ENCODE measurements at places on chromosomes 6 and 20.

GRCh38 chr6:128464790-128465189 lies 55.6 kb downstream of the PTPRK start:
- DNase-seq: no peak

- DNase-seq: no peak
Measured at GRCh38 chr20:20223981-20224380, 143.9 kb upstream of the INSM1 start.

DNA sequence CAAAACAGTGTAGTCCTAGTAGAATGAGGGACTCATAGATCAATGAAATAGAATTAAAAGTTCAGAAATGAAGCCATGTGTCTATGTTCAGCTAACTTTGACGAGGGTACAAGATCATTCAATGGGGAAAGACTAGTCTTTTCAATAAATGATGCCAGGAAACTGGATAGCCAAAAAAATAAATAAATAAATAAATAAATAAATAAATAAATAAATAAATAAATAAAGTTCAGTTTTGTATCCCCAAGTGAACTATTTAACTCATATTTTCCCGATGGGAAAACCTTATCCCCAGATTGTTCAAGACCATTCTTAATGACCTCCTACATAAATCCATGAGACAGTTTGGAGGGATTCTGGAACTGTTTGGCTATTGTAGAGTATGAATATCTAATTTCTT lies 277.1 kb upstream of the EYS start:
- DNase-seq: no peak

- DNase-seq: no peak
Measured at GRCh38 chr6:13032566-13032965, 295.8 kb downstream of the TBC1D7 start.

- DNase-seq: no peak
Measured at GRCh38 chr20:19735446-19735845, 22.6 kb upstream of the RIN2 start.

DNA sequence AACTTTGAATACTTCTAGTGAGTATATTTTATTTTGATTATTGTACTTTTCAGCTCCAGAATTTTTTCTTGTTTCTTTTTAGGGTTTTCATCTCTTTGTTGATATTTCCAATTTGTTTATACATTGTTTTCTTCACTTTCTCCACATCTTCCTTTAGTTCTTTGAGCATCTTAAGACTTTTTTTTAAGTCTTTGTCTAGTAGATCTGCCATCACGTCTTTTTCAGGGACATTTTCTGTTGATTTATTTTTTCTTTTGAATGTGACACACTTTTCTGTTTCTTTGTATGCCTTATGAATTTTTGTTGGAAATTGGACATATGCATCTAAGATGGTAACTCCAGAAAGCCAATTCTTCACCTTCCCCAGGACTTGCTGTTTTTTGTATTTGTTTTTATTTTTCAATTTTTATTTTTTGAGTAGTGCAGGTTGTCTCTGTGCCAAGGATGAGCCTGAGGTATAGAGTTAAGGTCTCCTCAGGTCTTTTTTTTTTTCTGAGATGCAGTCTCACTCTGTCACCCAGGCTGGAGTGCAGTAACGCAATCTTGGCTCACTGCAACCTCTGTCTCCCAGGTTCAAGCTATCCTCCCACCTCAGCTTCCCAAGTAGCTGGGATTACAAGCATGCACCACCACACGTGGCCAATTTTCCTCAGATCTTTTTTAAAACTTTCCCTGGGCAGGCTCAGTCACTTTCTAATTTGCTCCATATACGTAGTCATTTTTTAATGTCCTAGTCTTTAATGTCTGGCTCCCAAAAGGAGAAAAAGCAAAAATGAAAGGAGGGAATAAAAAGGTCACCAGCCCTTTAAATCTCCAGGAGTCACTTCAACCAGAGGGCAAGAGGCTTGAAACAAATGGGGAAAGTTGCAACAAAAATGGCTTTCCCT lies 6.7 kb upstream of the CMTR1 start:
- no peak for DNase-seq

GRCh38 chr6:149059557-149059956 lies 258.0 kb upstream of the TAB2 start:
- DNase-seq: no peak
